Activated T-helper 2 cell treated with anti-CD3 and anti-CD28 coated beads, Interferon-gamma antibody, Interleukin-2, Interleukin-4, amounts not matched to agents 10 μg/mL and 5 μg/mL and 100 μg/mL, durations not matched to agents 14 hours and 24 hours and 36 hours (primary cell): ENCODE measurements at places on chromosomes 1 and 21. TPM values are rescaled to one million over a fixed set of nuclear protein-coding genes. Genes with fewer than 3 reads are reported as not detected.

Gene PROX1
- total RNA-seq, result not detected in 2 replicates

Gene LCE2C
- not detected in 2 replicates for total RNA-seq

Gene SRSF10
- total RNA-seq, result 213 and 217 TPM in 2 replicates

DNA sequence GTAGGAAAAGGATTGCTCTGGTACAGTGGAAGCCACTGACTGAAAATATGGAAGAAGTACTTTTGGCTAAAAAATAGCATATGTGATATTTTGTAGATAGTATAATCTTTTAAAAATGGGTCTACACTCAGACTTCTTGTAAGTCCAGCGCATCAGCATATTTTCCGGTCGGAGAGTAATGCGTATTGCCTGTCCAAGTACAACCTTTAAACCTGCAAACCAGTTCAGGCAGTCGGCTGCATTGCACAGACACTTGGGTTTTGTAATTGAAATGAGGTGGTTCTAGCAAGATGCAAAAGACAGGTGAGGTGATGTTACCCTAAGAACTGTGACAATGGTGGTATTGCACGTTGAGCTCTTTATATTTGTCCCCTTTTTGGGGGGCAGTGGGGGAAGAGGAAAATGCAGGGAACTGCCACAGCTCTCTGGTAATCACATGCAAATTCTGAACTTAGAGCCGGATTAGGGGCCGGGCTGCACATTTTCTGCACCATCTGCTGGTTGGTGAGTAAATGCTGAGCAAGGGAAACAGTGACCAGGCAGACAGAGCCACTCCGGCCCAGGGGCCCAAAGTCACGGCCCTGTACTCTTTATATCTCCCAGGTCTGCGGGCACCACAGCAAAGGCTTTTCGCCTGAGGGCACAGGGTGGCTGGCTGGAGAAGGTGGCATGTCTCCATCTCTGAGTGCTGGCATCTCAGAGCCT lies 2.3 kb downstream of the GPR137B start:
- no peak for DNase-seq
- H3K27me3 ChIP-seq, result peaks cover 23% of the 10 kb centered on the region
- peaks cover 16% of the 10 kb centered on the region for H3K4me1 ChIP-seq
- H3K4me3 ChIP-seq, result peak overlapping the region; percentile 99
- peaks cover 10% of the 10 kb centered on the region for H3K36me3 ChIP-seq

DNA sequence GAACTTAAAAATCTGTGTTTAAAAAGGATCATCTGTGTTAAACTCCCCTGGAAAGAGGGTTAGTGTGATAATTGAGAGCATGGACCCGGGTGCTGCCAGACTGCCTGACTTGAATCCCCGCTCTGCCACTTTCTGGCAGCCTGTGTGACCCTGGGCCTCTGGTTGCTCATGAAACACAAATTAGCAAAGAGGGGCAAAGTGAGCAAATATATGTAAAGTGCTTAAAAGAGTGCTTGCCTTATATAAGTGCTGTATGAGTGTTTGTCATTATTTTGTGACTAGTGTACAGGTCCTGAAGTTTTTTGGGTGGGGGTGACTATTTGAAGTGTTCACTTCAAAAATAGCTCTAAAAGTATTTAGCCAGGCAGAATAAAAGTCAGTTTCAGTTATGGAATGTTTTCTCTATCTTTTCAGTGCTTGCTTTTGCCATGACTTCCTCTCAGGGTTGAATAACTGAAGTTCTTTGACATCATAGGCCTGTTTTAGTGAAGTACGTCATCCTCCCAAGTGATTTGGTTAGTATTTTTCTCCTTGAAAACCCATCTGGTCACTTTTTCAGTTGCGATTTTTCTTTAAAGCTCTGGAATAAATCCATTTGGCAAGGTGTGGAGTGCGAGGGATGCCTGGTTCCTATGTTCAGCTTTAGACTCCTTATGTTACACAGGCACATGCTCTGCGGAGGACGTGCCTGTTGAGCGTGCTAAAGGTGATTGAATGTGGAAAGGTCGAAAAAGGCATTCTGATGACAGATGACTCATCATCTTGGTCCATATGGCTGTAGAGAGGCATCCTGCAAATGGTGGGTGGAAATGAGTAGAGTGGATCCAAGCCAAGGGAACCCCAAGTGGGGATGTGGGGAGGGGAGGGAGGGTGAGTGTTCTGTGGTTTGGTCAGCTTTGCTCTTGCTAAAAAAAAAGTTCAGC lies 47.8 kb downstream of the AK4 start:
- no peak overlapping the region for H3K4me3 ChIP-seq
- H3K27me3 ChIP-seq, result no peaks in the 10 kb centered on the region
- peak overlapping the region; percentile 58 for H3K27ac ChIP-seq
- no peak for DNase-seq
- H3K36me3 ChIP-seq, result peaks cover 63% of the 10 kb centered on the region
- peaks cover 30% of the 10 kb centered on the region for H3K4me1 ChIP-seq

DNA sequence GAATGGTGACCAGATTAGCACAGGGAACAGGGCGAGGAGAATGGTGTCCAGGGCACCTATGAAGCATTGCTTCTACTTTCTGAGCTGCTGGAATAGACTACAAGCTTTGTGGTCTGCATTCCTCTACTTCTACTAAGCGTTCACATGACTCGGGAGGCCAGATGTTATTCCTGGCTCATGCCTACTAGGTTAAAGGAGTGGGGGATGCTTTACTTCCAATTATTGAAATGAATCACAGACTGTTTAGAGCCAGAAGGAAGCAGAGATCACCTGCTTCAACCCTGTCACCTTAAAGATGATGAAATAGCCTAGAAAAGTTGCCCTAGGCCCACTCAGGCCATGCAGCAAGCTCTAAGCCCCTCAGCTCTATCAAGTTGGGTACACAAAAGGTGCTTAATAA lies 633.5 kb downstream of the KIF26B start:
- no peak for DNase-seq
- H3K36me3 ChIP-seq, result no peaks in the 10 kb centered on the region
- no peak overlapping the region for H3K4me3 ChIP-seq
- no peak overlapping the region for H3K27ac ChIP-seq
- no peaks in the 10 kb centered on the region for H3K4me1 ChIP-seq
- no peaks in the 10 kb centered on the region for H3K27me3 ChIP-seq

GRCh38 chr1:87457408-87457807 lies 128.7 kb downstream of the LMO4 start:
- H3K4me3 ChIP-seq, result no peak overlapping the region
- no peak for DNase-seq
- H3K27ac ChIP-seq, result no peak overlapping the region
- H3K4me1 ChIP-seq, result no peaks in the 10 kb centered on the region

DNA sequence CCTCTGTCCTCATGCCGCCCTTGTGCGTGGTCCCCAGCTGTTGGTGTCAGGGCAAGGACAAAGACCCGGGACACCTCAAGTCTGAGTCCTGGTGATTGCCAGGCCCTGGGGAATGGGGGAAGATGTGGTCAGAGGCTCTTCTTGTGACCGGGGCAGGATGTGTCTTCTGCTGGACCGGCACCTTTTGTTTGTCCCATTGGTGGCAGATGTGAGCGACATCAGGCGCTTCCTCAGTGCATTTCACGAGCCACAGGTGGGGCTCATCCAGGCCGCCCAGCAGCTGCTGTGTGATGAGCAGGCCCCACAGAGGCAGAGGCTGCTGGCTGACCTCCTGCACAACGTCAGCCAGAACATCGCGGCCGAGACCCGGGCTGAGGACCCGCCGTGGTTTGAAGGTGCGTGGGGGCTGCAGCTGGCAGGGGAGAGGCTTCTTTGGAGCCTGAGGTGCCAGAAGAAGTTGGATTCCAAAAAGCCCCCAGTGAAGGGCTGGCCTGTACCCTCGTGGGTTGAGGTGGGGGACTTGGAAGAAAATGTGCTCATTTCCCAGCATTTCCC lies 8.4 kb downstream of the DFFB start:
- no peak overlapping the region for H3K4me3 ChIP-seq
- DNase-seq, result no peak
- peaks cover 15% of the 10 kb centered on the region for H3K36me3 ChIP-seq

DNA sequence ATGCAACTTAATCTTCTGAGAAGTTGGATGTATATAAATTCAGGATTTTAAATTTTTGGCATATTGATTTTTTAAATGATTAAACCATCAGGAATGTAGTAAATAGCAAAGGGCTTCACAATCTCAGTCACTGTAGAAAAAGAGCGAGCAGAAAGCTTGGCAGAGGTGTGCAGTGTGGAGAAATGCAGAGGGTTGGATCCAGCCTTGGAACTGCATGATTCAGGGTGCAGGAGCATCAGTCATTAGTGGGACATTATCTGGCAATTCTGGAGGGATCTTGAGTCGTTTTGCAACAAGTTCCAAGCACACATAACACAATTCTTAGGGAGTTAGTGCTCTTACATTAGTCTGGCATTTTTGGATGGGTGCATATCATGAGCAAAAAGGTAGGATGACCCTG lies 267.9 kb downstream of the PLA2G4A start:
- no peaks in the 10 kb centered on the region for H3K27me3 ChIP-seq
- no peak for DNase-seq
- H3K36me3 ChIP-seq, result no peaks in the 10 kb centered on the region
- H3K4me1 ChIP-seq, result peaks cover 5% of the 10 kb centered on the region
- H3K27ac ChIP-seq, result no peak overlapping the region
- no peak overlapping the region for H3K4me3 ChIP-seq

- H3K4me3 ChIP-seq, result no peak overlapping the region
- DNase-seq, result no peak
- peak overlapping the region; percentile 4 for H3K27ac ChIP-seq
- H3K27me3 ChIP-seq, result no peaks in the 10 kb centered on the region
Observed at GRCh38 chr1:234710936-234711724, 101.2 kb upstream of the IRF2BP2 start.

GRCh38 chr1:239250353-239251035 lies 135.9 kb upstream of the CHRM3 start:
- no peaks in the 10 kb centered on the region for H3K36me3 ChIP-seq
- DNase-seq, result no peak
- no peaks in the 10 kb centered on the region for H3K4me1 ChIP-seq
